ENCODE measurements at places on chromosomes 7 and 10. TPM values are rescaled to one million over a fixed set of nuclear protein-coding genes. Genes with fewer than 3 reads are reported as not detected.

Gene YWHAG
- 73.2 TPM for total RNA-seq

Gene PTEN
- 121 TPM for total RNA-seq

Gene CAV1
- 162 TPM for total RNA-seq

Gene SYT15
- total RNA-seq, result 5.4 TPM

Gene FAM25G
- not detected for total RNA-seq

Gene IL15RA
- total RNA-seq, result 41.0 TPM

Gene MACROH2A2
- total RNA-seq, result 15.5 TPM

Gene KAZALD1
- total RNA-seq, result 4.2 TPM

Gene ARPC1A
- 106 TPM for total RNA-seq

Gene ATG9B
- total RNA-seq, result 34.1 TPM

Gene UCMA
- not detected for total RNA-seq

GRCh38 chr10:101323495-101323894 is 30.5 kb upstream of the BTRC start:
- no peak for DNase-seq

DNA sequence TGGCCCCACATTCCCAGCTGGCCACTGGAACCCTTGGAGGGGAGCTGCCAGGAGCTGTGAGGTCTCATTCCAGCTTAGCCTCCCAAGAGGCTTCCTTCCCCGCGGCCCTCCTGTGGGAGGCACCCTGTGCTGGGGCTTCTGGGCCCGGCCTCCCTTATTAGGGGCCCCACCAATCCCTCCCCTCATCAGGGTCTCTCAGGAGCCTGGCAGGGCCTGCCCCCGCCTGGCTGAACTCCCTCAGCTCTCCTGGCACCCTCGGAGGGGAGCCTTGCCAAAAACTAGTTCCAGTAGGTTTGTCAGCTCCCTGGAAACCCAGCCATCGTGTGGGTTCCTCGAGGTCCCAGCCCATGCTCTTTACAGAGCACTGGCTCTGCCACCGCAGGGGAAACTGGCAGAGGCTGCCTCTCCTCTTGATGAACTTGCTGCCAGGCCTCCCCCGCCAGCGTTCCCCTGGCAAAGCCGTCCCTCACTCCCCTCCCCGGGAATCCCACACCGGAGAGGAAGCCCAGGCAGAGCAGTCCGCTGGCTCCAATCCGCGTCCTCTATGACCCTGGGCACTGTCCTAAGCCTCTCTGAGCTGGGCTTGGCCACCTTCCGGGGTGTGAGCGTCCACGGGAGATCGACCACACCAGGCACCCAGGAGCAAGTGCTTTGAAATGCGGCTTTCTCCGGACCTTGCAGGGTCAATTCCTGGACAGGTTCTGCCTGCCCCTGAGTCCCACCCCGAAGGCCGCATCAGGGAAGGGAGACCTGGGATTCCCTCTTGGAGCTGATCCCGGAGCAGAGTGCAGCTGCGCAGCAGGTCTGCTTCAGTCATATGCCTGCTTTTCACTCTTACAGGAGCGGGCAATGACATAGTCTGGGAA is 139.8 kb downstream of the ARHGAP22 start:
- peak; percentile 72 for DNase-seq

DNA sequence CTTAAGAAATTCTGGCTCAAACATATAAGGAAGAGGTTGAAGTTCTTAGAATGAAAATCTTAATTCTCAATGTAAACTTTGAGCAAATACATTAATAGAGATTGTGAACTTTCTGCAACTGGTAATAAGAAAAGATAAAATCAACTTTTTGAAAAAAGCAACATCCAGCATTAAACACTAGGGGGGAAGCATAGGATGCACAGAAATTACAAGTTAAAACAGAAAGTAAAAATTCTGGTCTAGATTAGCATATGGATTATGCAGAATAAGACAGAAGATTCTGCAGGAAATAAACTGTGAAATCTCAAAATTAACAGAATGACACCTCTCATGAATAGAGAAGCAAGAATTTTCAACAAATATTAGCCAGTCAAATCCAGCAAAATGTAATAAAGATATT is 38.0 kb upstream of the CAV2 start:
- no peak for DNase-seq

GRCh38 chr7:139034855-139035585 is 822 bp downstream of the ZC3HAV1L start:
- DNase-seq, result no peak

DNA sequence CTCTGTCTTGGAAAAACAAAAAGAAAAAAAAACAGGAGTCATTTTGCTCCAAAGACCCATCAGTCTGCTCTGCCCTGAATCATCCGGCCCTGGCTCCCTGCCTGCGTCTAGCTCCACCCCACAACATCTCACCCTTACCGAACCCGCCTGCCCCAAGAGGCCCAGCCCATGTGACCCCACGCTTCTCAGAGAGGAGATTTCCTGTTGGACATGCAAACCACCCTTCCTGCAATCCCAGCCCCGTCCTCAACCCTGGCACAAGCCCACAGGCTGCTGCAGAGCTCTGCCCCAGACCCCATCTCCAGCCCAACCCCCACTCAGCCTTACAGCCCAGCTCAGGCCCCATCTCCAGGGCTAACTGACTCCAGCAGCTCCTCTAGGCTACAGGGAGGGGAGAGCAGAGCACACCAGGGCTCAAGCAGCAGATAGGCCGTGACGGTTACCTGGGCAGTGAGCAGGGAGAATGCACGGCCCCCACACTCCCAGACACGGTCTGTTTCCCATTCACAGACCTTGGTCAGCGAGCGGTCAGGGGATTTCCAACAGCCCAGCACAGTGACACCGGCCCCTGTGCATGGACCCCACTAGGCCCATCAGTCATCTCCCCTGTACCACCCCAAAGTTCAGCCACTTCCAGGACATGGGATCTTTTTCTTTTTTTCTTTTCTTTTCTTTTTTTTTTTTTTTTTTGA is 69.9 kb upstream of the GTF2I start:
- DNase-seq, result no peak

- DNase-seq, result no peak
Measured at GRCh38 chr7:14403587-14403986, 414.1 kb upstream of the ETV1 start.

- DNase-seq, result no peak
Measured at GRCh38 chr10:71726580-71727104, 7.1 kb upstream of the C10orf105 start.

GRCh38 chr7:122337011-122337410 is 32.5 kb upstream of the FEZF1 start:
- DNase-seq, result no peak

- no peak for DNase-seq
Measured at GRCh38 chr10:65847436-65848230, 1078.2 kb upstream of the LRRTM3 start.

DNA sequence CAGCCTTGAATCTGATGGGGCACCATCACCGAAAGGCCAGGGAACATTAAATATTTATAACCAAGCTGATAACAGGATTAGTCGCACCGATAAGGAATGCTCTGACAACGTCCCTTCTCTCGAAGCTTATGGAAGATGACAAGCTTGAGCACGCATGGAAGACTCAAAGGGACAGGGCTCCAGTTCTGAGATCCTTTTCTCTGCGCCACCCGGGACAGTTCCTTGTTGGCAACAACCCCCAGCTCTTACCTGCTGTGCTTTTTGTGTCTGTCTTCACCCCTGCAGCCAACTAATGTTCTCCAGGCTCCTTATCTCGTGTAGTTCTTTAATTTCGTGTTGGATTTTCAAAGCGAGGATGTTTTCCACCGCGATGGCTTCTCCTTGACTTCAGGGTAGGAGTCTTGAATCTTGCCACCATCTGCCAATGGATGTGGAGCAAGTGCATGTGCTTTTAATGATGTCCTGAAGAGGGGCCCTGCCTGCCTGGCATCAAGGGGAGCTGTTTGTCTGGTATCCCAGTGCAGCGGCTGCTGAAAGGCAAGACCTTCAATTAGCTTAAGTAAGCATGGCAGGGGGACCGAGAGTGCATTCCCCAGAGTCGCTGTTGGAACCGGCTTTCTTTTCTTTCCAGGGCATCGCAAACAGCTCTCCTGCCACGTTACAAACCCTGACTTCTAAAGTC is 354 bp upstream of the FERD3L start:
- no peak for DNase-seq

- DNase-seq, result no peak
Measured at GRCh38 chr10:22475651-22476600, 130.6 kb downstream of the SPAG6 start.

DNA sequence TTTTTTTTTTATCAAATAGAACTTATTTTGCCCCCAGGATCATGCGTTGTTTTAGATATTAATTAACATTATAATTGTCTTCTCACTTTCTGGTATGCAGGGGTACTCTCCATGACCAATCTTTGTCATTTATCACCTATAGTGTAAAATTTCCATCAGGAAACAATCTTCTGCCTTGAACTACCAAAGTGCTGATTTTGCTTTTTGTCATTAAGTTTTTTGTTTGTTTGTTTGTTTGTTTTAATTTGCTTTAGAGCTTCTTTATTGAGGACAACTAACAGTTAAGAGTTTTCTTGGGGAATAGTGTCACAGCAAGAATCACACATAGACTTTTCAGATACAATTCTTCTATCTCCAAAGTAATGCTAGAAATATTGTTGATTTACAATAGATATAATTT is 171.2 kb upstream of the PRPS1L1 start:
- no peak for DNase-seq

DNA sequence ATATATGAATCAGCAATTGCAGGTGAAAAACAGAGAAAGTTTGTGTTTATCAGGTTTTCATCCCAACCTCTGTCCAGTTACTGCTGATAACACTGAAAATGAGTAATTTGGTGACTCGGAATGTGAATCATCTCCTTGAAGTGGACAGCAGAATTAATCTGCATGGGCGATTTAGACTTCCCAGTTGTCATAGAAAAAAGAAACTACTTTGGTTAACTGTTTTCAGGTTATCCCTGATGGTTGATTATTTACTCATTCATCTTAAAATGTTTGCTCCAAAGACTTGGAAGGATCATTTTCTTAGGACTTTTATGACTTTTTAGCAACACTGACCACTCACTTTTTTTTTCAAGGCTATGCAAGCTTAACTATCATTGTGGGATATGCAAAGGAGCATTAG is 504.1 kb upstream of the ANKRD30A start:
- no peak for DNase-seq

DNA sequence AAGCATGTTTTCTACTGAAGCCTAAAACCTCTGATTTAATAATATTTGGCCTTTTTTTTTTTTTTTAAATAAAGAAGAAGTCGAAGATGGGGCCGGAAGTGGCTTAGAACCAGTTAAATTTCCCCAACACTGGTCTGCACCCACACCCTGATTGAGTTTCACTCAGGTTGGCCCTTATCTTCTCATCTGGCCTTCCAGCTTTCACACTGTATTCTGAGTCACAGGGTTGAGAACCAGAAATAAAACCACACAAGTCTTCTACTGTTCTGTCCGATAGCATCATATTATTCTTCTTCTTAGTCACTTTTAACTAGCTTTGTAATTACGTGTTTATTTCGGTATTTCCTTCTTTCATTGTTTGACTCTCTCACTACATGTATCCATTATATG is 9.9 kb downstream of the ZNF365 start:
- no peak for DNase-seq

DNA sequence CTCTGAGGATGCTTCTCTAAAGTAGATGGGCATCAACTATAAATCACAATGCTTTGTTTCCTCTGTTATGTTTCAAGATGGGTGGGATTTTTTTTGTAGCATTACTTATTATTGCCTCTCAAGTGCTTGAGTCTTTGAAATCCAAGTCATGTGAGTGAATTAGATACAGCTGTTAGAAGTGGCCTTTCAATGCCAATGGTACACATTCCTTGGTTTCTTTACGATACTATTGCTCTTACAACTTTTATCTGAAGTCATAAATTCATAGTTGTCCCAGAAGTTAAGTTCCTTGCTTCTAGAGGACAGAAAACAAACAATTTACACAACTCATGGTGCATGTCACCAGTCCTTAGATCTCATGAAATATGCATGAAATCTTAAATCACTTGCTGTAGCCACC is 15.5 kb downstream of the CFTR start:
- DNase-seq, result no peak

DNA sequence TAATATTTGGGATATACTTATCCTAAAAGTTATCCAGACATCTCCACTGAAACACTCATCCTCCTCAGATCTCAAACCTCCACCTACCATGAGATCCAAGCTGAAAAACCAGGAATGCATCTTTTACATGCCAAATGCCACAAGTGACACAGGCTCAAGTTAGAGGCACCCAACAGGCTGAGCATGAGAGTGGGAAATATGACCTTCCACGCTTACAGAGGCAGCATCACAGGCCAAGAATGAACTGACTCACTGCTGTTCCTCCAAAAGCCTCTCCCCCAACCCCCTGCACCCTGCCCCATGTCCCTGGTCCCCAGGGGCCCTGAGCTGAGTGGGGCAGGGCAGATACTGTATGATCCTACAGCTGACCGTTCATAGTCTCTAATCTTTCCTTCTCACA is 4.8 kb upstream of the MTPAP start:
- DNase-seq, result no peak

DNA sequence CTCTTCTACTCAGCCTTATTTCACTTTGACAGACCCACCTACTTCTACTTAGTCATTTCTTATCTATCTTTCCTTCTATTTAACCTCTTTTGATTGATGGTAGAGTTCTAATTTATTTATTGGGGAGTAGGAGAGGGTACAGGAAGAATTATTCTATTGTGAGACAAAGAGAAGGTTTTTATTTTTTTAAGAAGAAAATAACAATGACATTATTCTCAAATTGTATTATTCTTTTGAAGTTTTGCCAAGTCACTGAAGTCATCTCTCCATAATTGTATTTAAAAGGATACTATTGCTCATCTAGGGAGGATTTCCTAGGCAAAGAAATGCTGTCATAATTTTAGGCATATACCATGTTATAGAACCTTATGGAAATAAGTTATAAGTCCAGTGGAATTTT is 52.7 kb downstream of the ITGB8 start:
- no peak for DNase-seq

- no peak for DNase-seq
Measured at GRCh38 chr10:9416331-9416730, 1361.8 kb downstream of the GATA3 start.

- no peak for DNase-seq
Measured at GRCh38 chr7:6175645-6176044, 96.8 kb downstream of the CYTH3 start.

- DNase-seq, result no peak
Measured at GRCh38 chr10:121284936-121285335, 313.3 kb downstream of the FGFR2 start.

DNA sequence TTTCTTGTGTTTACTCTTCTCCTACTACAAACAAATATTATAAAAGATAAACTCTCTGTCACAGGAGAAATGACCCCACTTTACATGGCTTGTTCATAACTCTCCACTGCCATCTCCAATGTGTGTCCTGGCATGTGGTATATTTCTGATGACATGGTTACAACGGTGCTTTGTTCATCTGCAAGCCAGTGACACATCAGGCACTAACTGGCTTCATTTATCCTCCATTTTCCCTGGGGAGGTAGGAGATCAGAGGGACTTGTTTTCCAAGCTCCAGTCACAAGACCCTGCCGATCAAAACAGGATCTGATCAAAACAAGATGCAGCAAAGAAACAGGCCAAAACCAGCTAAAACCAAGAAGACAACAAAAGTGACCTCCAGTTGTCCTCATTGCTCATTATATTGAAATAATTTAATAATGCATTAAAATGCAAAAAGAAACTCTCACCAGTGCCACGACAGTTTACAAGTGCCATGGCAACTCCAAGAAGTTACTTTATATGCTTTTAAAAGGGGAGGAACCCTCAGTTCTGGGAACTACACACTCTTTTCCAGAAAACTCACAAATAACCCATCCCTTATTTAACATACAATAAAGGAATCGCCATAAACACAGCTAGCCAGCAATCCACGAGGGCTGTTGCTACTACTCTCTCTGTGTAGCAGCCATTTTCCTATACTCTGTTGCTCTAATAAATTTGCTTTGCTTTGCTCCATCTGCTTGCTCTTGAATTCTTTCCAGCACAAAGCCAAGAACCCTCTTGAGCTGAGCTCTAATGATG is 224.2 kb downstream of the XPNPEP1 start:
- no peak for DNase-seq

- no peak for DNase-seq
Measured at GRCh38 chr10:122988501-122988900, 8.3 kb downstream of the PSTK start.
